ENCODE measurements at places on chromosomes 6 and 20. TPM values are rescaled to one million over a fixed set of nuclear protein-coding genes. Genes with fewer than 3 reads are reported as not detected.

DNA sequence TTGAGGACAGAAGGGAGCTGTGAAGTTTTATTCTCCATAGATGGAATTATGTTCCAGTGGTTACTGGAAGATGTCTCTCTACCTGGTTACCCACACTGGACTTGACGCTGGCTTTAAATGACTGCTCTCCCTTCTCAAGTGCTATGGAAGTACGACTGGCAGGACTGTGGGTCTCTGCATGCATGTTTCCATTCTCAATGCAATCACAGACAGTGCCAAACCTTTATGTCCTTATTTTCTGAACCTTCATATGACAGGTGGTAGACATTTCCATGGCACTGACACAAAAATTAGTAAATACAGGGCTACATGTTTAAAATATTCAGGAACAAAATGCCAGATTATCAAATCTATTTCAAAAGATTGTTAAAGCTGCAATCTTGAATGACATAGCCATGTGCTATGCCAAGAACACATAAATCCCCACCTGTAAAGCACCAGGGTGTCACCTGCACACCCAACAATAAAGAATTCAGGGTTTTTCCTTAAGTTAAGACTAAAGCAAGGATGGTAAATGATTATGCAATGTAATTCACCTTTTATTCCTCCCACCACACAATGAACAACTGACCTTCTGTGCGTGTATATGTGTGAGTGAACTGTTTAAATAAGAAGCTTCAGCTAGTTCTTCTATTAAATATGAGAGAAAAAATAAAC lies 153.3 kb upstream of the ENPP5 start:
- no peaks in the 10 kb centered on the region for H3K36me3 ChIP-seq
- H3K4me3 ChIP-seq = no peak overlapping the region
- no peaks in the 10 kb centered on the region for H3K27me3 ChIP-seq
- no peak for DNase-seq

Gene SLC22A7
- not detected for polyA plus RNA-seq

DNA sequence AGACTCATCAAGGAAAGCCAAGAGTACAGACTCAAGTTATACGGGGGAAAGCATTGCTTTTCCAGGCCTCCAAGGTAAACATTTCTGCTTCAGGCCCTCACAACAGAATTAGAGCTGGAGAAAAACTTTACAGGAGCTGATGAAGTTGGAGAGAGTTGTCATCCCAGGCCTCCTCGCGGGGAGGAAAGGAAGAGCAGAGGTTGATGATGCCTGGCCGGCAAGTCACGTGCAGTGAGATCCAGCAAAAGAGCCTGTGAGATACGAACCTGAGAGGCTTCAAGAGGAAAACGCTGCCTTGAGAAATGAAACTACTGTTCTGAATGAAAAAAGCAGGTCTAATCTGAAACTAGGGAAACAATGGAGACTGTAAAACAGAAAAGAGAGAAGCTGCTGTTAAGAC lies 122.9 kb downstream of the FAM120B start:
- no peaks in the 10 kb centered on the region for H3K27me3 ChIP-seq
- peak; percentile 5 for DNase-seq
- no peaks in the 10 kb centered on the region for H3K36me3 ChIP-seq
- no peaks in the 10 kb centered on the region for H3K4me1 ChIP-seq

DNA sequence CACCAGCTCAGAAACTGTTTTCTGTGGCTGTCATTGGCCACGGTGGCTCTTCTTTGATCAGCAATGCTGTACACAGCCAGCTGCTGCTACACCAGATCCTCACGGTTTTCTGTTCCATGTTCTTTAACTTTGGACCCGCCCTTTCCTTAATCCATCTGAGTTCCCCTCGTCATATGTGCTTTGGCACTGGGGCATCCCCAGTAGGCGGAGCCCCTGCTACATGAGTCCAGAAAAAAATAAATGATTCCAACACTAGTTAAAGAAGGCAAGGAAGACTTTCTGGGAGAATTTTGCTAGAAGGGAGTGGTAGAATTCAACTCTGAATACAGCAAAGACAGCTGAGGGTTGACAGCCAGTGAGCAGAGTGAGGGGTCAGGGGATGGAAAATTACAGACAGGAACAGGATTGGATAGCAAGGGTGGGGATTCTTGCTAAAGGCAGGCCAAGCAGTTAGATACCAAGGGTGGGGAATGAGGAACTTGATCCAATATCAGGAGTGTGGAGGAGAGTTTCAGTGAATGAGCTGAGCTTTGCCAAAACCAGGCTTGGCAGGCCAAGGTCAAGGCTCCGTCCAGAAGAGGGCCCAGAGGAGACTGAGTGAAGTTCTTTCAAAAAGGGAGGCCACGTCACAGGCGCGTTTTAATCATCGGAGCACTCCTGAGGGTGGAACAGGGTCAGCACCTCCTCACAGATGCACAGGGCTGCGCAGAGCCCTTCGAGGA lies 391.8 kb downstream of the CDH4 start:
- H3K27ac ChIP-seq = no peak overlapping the region
- no peak for DNase-seq
- no peaks in the 10 kb centered on the region for H3K27me3 ChIP-seq
- no peaks in the 10 kb centered on the region for H3K36me3 ChIP-seq
- no peak overlapping the region for H3K4me3 ChIP-seq

GRCh38 chr6:169978615-169979161 lies 227.3 kb downstream of the ERMARD start:
- no peaks in the 10 kb centered on the region for H3K36me3 ChIP-seq
- no peak for DNase-seq
- H3K27ac ChIP-seq = no peak overlapping the region

Gene CD93
- polyA plus RNA-seq = 16.2 TPM

DNA sequence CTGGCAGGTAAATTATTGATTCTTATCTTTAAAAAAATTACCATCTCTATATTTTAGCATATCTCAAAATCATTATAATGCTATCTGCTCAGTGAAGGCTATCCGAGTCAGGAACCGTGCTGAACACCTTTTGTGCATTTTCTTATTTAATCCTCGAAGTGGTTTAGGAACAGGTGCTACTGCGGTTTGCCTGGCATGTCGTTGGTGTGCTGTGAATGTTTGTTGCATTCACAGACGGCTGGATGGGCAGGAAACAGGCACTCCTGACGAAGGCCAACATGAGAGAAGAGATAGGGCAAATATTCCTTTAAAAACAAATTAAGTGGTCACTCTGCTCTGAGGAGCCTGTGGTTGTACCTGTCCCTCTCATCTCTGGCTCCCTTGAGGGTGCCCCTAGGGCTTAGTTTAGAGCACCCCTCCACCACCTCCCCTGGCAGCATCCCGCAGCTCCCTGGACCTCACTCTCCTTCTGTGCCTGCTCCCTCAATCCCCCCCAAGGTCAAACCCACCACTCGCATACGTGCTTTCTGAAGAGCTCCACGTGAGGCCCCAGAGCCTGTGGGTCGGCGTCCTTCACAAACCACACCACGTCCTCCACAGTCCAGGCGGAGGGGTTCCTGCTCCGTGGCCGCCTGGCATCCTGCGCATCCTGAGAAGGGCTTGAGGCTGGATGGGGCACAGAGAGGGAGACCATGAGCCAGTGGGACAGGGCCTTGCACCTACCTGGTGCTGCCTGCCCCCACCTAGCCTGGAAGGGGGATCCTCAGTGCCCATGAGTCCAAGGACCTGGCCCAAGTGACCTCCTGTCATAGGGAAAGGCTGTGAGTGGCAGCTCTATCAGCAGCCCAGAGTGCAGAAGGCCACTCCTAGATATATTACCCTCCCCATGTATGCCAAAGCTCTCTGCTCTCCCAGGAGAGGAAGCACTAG lies 116.5 kb downstream of the SCML4 start:
- H3K4me1 ChIP-seq = no peaks in the 10 kb centered on the region
- H3K4me3 ChIP-seq = no peak overlapping the region
- no peaks in the 10 kb centered on the region for H3K36me3 ChIP-seq

Gene KIFC1
- polyA plus RNA-seq = 3.1 TPM

Gene C20orf144
- 0.41 TPM for polyA plus RNA-seq

DNA sequence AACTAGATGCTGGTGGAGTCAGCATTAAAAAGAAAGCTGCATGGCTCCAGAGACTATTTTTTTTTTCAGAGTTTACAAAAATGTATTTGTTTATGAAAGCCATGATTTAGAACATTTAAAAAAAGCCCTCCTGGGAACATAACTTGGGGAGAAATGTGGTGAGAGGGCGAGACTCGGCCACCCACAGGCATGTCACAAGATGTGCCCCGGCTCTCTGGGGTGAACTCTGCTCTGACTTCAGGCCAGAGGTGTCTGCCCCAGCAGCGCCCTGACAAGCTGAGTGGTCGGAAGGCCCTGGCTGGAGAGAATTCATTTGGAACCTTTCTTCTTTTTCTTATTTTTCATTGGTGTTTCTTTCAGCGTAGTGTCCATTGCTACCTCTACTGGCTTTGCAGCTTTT lies 21.7 kb upstream of the RFPL4B start:
- H3K36me3 ChIP-seq = no peaks in the 10 kb centered on the region
- DNase-seq = no peak
- H3K4me3 ChIP-seq = no peak overlapping the region
- H3K27ac ChIP-seq = no peak overlapping the region
- H3K4me1 ChIP-seq = no peaks in the 10 kb centered on the region

GRCh38 chr6:21383450-21384085 lies 210.0 kb upstream of the SOX4 start:
- H3K27me3 ChIP-seq = no peaks in the 10 kb centered on the region
- no peak overlapping the region for H3K4me3 ChIP-seq
- no peak overlapping the region for H3K27ac ChIP-seq
- H3K4me1 ChIP-seq = no peaks in the 10 kb centered on the region
- no peak for DNase-seq
